GM23248 (cell line): ENCODE measurements at places on chromosomes 4 and X. TPM values are rescaled to one million over a fixed set of nuclear protein-coding genes. Genes with fewer than 3 reads are reported as not detected.
A peak's percentile ranks its signal among the peaks of the same experiment; 100 is the strongest.

GAGE2A gene
- total RNA-seq = not detected in 2 replicates

DNA sequence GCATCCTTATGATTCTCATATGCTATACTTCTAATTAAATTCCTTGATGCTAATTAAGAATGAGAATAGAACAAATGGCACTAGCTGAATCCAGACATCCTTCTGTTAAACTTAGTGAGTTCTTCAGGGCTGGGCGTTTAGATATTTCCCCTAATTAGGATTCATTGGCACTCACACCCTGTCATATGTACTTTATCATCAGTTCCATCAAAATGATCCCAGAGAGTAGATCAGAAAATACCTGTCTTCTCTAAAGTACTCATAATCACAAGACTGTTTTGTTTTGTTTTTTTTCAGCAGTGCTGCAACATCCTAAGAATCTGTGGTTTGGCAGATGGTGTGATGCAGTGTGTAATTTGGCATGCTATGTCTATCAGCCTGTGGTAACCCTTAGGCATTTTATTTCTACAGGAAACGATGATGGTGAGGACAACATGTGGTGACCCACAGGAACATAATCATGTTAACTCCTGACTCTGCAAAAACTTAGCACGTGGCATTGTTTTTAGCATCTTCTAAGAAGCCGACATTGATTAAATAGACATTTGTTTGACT, 2528.4 kb downstream of the ARAP2 start:
- H3K4me3 ChIP-seq = no peak overlapping the region
- DNase-seq = peak; percentile 90
- no peaks in the 10 kb centered on the region for H3K36me3 ChIP-seq
- peaks cover 9% of the 10 kb centered on the region for H3K4me1 ChIP-seq
- H3K27ac ChIP-seq = no peak overlapping the region

DNA sequence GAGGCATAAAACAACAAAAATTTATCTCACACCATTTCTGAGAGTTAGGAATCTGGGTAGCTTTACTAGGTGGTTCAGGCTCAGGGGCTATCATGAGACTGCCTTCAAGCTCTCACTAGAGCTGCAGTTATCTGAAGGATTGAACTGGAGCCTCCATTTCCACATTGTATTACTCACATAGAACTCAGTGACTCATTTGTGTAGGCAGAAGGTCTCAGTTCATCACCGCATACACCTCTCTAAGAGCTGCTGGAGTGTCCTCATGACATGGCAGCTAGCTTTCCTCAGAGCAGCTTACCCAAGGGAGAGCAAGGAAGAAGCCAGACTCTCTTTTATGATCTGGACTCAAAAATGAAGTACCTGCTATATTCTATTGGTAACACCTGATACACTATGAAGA, 389.2 kb downstream of the IQCM start:
- H3K27me3 ChIP-seq = no peaks in the 10 kb centered on the region
- DNase-seq = peak; percentile 74
- H3K4me1 ChIP-seq = no peaks in the 10 kb centered on the region
- H3K4me3 ChIP-seq = no peak overlapping the region
- H3K36me3 ChIP-seq = no peaks in the 10 kb centered on the region

- no peaks in the 10 kb centered on the region for H3K4me1 ChIP-seq
- no peak overlapping the region for H3K4me3 ChIP-seq
- no peak for DNase-seq
- H3K36me3 ChIP-seq = no peaks in the 10 kb centered on the region
These were observed 205.9 kb downstream of the NDST4 start for GRCh38 chr4:114907568-114907967.

DNA sequence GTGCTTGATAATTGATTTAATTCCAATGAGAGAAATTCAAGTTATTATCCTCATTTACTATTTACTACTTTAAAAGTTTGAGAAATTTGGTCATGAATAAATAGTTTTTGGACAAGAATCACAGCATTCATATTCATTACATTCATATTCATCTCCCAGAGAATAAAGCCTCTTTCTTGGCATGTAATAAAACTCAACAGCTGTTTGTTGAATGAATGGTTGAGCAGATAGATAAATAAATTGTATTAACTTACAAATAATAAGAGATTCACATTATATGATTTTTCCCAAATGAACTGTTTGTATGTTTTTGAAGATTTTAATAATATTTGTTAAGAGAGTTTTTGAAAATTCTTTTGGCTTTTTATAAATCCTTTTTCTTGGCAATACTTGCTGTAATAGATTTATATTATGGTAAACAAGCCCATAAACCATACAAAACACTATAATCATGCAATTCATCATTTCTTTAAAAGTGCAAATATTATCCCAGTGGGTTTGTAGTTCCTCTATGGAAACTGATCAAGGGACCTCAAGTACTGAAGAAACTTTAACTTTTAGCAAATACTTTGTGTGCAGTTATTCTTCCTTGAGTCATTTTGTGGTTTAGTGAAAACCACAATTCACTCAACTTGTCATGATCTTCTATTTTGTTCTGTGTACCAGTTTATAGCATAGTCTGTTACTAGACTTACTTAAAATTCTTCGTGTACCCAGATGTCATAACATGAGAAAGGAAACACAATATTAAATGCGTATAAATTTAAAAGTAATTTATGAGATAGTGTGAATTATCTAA, 371.8 kb downstream of the ADGRL3 start:
- no peaks in the 10 kb centered on the region for H3K27me3 ChIP-seq
- no peak for DNase-seq
- no peaks in the 10 kb centered on the region for H3K4me1 ChIP-seq
- H3K36me3 ChIP-seq = no peaks in the 10 kb centered on the region
- H3K27ac ChIP-seq = no peak overlapping the region
- H3K4me3 ChIP-seq = no peak overlapping the region

- H3K4me3 ChIP-seq = no peak overlapping the region
- no peak overlapping the region for H3K27ac ChIP-seq
- H3K4me1 ChIP-seq = no peaks in the 10 kb centered on the region
- peaks cover 16% of the 10 kb centered on the region for H3K36me3 ChIP-seq
These were observed 65.7 kb downstream of the ZFX start for GRCh38 chrX:24215272-24215671.

ARHGAP10 gene
- total RNA-seq = 21.0 and 24.8 TPM in 2 replicates

CD40LG gene
- not detected in 2 replicates for total RNA-seq

GRCh38 chrX:130145123-130145522, 20.5 kb downstream of the AIFM1 start:
- H3K4me3 ChIP-seq = no peak overlapping the region
- H3K27ac ChIP-seq = no peak overlapping the region
- no peaks in the 10 kb centered on the region for H3K36me3 ChIP-seq
- H3K27me3 ChIP-seq = no peaks in the 10 kb centered on the region
- DNase-seq = no peak
- H3K4me1 ChIP-seq = no peaks in the 10 kb centered on the region

GRCh38 chr4:23135792-23136645, 443.3 kb downstream of the GBA3 start:
- H3K36me3 ChIP-seq = no peaks in the 10 kb centered on the region
- DNase-seq = peak; percentile 25
- no peaks in the 10 kb centered on the region for H3K27me3 ChIP-seq

DNA sequence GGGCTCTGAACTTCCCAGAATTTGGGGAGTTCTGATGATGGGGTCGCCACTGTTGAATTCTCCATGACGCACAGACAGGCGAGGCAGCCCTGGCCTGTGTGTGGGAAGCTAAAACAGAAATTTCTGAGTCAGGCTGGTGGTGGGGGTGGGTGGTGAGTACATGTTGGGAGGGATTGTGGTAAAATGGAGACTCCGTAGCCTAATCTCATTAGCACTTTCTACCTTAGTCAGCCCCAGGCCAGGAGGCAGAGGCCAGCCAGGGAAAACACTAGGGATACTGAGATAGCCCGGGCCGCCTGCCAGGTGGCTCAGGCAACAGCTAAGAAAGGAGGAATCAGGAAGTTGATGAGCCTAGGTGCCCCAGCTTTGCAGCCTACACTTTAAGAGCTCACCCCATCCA, 39.3 kb upstream of the NHSL2 start:
- peak; percentile 51 for DNase-seq
- no peaks in the 10 kb centered on the region for H3K36me3 ChIP-seq
- no peak overlapping the region for H3K27ac ChIP-seq
- H3K27me3 ChIP-seq = no peaks in the 10 kb centered on the region
- no peaks in the 10 kb centered on the region for H3K4me1 ChIP-seq

- H3K4me3 ChIP-seq = no peak overlapping the region
- H3K27ac ChIP-seq = peak overlapping the region; percentile 82
- H3K27me3 ChIP-seq = no peaks in the 10 kb centered on the region
- DNase-seq = peak; percentile 48
- peaks cover 52% of the 10 kb centered on the region for H3K4me1 ChIP-seq
These were observed 69.3 kb upstream of the ANXA3 start for GRCh38 chr4:78482281-78482680.

- no peaks in the 10 kb centered on the region for H3K4me1 ChIP-seq
- no peaks in the 10 kb centered on the region for H3K27me3 ChIP-seq
- H3K4me3 ChIP-seq = no peak overlapping the region
- no peaks in the 10 kb centered on the region for H3K36me3 ChIP-seq
- DNase-seq = no peak
These were observed 357.7 kb downstream of the C4orf33 start for GRCh38 chr4:129453524-129454200.

DNA sequence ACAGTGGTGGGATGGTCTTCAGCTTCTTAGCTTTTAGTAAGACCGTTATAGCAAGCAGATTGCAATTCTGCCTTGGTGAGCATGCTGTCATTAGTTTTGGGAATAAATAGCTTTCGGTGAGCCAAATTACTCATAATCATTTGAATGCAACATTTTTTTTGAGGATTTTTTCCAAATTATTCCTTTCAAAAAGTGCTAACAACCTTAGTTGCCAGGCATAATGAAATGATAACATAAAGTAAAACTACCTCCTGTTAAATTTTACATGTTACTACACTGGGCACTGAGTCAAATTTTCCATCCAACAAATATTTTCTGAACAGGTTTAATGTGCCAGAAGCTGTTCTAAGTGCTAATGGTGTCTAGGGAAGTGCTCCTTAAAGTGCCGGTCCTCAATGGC, 15.8 kb upstream of the NPFFR2 start:
- H3K4me3 ChIP-seq = no peak overlapping the region
- no peaks in the 10 kb centered on the region for H3K4me1 ChIP-seq
- no peak for DNase-seq

- H3K27me3 ChIP-seq = no peaks in the 10 kb centered on the region
- no peaks in the 10 kb centered on the region for H3K4me1 ChIP-seq
- no peak overlapping the region for H3K27ac ChIP-seq
- H3K4me3 ChIP-seq = no peak overlapping the region
- no peaks in the 10 kb centered on the region for H3K36me3 ChIP-seq
These were observed 119.6 kb downstream of the FAAH2 start for GRCh38 chrX:57406149-57406548.

GRCh38 chrX:41720125-41720779, 3.7 kb upstream of the GPR82 start:
- no peaks in the 10 kb centered on the region for H3K36me3 ChIP-seq
- peak; percentile 5 for DNase-seq
- no peak overlapping the region for H3K4me3 ChIP-seq
- 0 out of 2 replicates have a peak, but pooled peaks cover 9% of the 10 kb centered on the region for H3K4me1 ChIP-seq
- no peaks in the 10 kb centered on the region for H3K27me3 ChIP-seq
- H3K27ac ChIP-seq = no peak overlapping the region

ASB12 gene
- total RNA-seq = 0.22 TPM in 1 of 2 replicates, not detected in the other

DNA sequence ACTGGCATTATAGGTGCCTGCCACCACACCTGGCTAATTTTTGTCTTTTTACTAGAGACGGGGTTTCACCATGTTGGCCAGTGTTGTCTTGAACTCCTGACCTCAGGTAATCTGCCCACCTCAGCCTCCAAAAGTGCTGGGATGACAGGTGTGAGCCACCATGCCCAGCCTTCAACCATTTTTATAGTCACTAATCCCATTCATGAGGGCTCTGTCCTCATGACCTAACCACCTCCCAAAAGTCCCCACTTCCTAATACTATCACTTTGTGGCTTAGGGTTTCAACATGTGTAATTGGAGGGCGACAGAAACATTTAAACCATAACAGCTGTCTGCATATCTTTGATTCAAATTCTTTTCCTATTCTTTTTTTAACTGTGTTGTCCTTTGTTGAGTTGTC, 229.6 kb upstream of the AGA start:
- no peak overlapping the region for H3K4me3 ChIP-seq
- no peaks in the 10 kb centered on the region for H3K27me3 ChIP-seq
- H3K36me3 ChIP-seq = no peaks in the 10 kb centered on the region
- H3K4me1 ChIP-seq = no peaks in the 10 kb centered on the region
- DNase-seq = no peak

DNA sequence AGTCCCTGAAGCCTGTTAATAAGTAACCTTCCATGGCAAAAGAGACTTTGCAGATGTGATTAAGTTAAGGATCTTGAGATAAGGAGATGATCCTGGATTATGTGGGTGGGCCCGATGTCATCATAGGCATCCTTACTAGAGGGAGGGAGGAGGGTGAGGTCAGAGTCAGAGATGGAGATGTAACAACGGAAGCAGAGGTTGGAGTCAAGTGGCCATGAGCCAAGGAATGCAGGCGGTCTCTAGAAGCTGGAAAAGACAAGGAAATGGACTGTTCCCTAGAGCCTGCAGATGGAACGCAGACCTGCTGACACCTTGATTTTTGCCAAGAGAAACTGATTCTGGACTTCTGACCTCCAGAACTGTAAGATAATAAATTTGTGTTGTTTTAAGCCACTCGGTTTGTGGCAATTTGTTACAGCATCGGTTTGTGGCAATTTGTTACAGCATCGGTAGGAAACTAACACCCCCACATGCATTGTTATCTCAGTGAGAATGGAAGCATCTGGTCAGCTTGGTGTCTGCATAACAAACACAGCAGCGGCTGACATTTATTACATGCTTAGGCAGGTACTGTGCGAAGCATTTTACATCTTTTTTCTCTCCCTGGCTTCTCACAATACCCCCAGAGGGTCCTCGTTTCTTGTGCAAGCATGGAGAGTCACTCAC, 55.6 kb downstream of the CLDN34 start:
- no peak overlapping the region for H3K27ac ChIP-seq
- DNase-seq = peak; percentile 72
- no peaks in the 10 kb centered on the region for H3K36me3 ChIP-seq
- peaks cover 37% of the 10 kb centered on the region for H3K4me1 ChIP-seq
- H3K27me3 ChIP-seq = no peaks in the 10 kb centered on the region

- H3K36me3 ChIP-seq = no peaks in the 10 kb centered on the region
- H3K4me1 ChIP-seq = no peaks in the 10 kb centered on the region; the same call in 1 of the 2 replicates
- no peak overlapping the region for H3K27ac ChIP-seq
- peak; percentile 34 for DNase-seq
- H3K27me3 ChIP-seq = no peaks in the 10 kb centered on the region
These were observed 87.2 kb downstream of the IL13RA2 start for GRCh38 chrX:114930227-114930626.

EDA gene
- total RNA-seq = 0.11 TPM in 1 of 2 replicates, not detected in the other

DNA sequence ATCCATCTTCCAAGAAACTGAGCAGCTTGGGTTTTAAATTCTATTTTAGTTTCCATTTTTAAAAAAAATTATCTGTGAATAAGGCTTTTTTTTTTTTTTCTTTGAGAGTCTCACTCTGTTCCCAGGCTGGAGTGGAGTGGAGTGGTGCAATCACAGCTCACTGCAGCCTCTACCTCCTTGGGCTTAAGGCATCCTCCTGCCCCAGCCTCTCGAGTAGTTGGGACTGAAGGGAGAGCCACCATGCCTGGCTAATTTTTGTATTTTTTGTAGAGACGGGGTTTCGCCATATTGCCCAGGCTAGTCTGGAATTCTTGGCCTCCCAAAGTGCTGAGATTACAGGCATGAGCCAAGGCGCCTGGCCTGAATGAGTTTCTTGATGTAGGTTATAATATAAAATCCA, 1.4 kb downstream of the ENOPH1 start:
- H3K27me3 ChIP-seq = no peaks in the 10 kb centered on the region
- peak overlapping the region; percentile 95 for H3K4me3 ChIP-seq
- H3K36me3 ChIP-seq = peaks cover 13% of the 10 kb centered on the region
- H3K27ac ChIP-seq = no peak overlapping the region
- DNase-seq = no peak

GRCh38 chr4:113773014-113773413, 11.5 kb upstream of the CAMK2D start:
- H3K27me3 ChIP-seq = no peaks in the 10 kb centered on the region
- H3K4me3 ChIP-seq = no peak overlapping the region
- no peak overlapping the region for H3K27ac ChIP-seq
- DNase-seq = no peak

BEND2 gene
- not detected in 2 replicates for total RNA-seq
